Activated naive CD8-positive, alpha-beta T cell treated with anti-CD3 and anti-CD28 coated beads, Interleukin-2, amount 50 U/mL, for 24 hours (primary cell): ENCODE measurements at places on chromosomes 11 and 22.

DNA sequence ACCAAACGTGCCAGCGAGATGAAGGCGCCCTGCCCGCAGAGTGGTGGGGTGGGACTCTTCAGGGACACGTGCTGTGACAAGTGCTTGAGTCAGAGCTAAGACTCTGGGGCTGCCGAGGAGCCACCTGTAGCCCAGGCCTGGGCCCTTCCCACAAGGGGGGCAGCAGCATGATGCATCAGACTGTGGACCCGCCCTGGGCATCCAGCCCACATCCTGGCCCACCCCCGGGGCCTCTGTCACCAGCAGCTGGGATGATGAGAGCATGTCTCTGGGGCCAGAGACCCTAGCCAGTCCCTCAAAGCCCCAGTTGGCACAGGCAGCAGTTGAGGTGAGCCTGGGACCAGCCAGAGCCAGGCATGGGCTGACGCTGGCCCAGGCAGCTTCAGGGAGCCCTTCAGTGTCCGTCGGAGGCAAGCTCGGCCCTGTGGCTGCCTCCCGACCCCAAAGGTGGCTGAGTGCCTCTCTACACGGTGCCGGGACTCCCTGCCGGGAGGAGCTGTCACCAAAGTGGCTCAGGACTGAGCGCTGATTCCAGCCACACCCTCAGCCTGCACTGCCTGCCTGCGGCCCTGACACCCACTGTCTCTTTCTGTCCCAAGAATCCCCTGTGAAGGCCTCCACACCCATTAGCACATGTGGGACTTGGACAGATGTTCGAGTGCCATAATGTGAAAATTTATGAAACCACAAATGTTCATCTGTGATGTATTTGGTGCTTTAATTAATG is 41.3 kb downstream of the CDKN1C start:
- no peak for DNase-seq

DNA sequence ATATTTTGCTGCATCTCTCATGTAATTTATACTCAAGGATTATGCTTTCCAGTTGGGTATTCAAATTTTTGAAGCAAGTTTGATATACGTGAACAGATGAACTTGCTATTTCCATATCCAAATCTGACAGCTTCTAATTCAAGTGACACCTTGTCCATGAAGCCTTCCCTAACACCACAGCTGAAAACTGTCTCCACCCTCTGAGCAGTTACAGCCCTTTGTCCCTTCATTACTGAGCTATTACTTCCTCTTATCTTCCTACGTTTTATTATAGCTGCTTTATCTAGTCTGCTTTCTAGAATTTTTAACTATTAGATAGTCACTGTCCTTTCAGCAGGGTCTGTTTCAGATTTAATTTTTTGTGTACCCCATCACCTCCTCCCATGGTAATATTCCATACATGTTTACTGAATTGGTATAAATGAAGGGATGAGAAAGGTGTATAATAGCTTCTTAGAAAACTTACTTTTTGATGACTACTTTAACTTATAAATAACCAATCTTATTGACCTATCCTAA is 13.3 kb upstream of the PRSS23 start:
- no peak for DNase-seq

GRCh38 chr11:121741351-121741760 is 288.6 kb upstream of the SORL1-AS1 start:
- no peak for DNase-seq

GRCh38 chr11:60367009-60367408 is 11.3 kb upstream of the MS4A7 start:
- no peak for DNase-seq

DNA sequence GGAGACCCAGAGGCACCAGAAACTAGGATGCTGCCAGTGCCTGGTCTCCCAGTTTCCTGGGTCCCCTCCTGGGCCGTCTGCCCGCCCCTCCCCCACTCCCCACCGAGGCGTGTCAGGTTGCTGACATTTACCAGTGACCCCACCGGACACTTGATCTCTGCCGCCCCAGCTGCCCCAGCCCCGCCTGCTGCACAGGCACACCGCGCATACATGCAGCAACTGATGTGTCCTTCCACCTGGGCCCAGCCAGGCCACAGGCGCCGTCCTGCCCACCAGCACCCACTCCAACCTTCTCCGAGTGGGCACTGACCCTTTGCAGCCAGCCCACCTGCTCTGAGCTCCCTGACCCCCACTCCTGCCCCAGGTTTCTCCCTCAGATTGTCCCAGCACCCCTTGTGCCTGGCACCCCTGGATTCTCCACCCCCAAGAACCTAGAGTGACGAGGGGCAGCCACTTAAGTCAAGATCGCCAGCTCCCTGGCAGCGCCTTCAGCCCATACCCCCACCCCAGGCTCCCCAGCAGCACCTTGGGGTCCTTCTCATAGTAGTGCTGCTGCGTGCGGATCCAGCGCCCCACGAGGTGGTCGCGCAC is 548 bp downstream of the PYGM start:
- no peak for DNase-seq

DNA sequence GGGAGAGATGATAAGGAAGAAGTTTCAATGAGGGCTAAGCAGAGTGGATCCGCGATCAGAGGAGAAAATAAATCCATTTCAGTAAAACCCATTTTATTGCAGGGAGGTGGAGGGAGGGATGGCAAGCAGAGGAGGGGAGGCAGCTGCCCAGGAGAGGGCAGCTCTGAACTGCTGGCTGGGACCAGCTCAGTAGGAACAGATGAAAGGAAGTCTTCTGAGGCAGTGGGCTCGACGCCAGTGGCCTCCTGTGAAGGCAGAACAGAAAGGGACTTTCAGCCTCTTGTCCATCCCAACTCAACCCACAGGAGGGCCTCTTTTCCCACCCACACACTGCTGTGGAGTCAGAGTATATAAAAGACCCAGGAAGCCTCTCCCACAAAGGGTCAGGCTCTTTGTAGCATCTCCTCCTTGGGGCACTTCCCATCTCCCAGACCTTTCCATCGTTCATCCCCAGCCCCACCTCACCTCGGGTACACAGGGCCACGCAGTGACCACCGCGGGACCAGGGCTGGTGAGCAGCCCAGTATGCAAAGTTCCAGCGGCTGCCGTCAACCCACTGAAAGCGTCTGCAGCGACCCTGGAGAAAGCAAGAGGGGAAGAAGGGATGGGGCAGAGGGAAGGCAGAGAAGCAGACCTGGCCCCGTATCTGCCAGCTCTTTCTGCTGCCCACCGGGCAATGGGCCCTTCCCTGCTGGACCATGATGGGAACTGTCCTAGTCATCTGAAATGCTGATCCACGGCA is 3.0 kb downstream of the PRG2 start:
- no peak for DNase-seq

GRCh38 chr11:117090111-117090706 is 8.0 kb downstream of the SIK3 start:
- no peak for DNase-seq

- DNase-seq, result peak; percentile 74
Observed at GRCh38 chr11:110173811-110174644, 80.8 kb downstream of the ZC3H12C start.

GRCh38 chr22:22674467-22674866 is 30.1 kb downstream of the GGTLC2 start:
- DNase-seq, result no peak

DNA sequence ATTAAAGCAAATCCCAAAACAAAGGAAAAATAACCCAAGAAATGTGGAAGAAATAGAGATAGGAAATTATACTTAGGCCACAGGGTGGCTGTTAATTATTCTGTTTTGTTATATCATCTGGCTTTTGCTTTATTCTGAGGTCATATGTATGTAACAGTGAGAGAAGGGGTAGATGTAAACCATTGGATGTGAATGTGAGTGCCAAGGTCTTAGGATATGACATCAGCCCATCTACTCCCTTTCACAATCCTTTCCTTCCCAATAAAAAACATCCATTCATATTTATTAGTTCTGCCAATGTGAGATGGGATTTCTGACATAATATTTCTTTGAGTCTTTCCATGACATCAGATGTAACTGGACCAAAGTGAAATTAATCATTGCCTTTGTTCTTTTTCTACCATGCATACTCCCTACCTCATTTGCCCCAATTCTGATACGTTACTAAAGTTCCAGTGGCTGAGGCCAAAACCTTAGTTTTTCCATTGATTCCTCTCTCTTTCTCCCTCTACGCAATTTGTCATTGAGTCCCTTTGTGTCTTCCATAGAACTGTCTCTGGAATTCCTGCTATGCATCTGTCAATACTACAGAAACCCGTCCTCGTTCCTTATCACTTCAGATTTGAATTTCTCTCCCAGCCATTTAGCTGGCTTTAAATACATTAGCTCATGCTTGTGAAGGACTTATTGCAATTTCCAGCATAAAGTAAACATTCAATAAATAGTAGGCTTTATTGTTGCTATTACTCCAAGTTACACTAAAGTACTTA is 170.3 kb downstream of the ARHGAP42 start:
- no peak for DNase-seq

DNA sequence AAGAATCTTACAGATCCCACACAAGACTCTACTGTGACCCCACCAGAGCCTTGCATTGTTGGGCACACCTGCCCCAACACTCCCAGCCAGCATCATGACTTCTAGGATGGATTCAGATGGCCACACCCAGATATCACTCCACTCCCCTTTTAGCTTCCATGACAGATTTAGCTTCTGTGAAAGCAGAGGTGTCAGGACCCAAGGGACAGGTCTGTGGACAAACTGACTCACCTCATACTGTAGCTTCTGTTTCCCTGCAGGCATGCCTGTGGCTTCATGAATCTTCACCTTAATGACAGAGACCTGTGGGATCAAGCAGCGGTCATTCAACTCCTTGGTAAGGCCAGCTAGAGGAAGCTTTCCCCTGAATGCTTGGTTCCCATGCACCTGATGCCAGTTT is 8.5 kb upstream of the TBC1D10A start:
- no peak for DNase-seq
